ENCODE measurements at places on chromosomes 2 and 18.

DNA sequence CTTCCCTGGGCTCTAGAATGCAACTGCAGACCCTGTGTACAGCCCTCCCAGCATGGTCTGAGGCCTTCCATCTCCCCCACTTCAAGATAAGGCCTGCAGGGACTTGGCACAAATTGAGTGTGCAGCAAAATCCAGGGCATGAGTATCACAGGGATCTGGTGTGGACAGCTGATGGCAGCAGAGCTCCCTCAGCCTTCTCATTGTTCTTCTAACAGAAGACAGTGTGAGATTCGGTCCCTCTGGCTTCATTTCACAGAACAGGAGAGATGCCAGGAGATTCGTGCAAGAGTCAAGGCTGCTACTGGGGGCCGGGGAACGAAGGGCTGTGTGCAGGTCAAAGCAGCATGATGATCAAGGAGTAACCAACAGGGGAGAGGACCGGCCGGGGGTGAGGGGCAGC, 85.8 kb downstream of the UXS1 start:
- no peak for DNase-seq

GRCh38 chr2:68187329-68187728, 29.6 kb downstream of the PNO1 start:
- DNase-seq, result no peak

DNA sequence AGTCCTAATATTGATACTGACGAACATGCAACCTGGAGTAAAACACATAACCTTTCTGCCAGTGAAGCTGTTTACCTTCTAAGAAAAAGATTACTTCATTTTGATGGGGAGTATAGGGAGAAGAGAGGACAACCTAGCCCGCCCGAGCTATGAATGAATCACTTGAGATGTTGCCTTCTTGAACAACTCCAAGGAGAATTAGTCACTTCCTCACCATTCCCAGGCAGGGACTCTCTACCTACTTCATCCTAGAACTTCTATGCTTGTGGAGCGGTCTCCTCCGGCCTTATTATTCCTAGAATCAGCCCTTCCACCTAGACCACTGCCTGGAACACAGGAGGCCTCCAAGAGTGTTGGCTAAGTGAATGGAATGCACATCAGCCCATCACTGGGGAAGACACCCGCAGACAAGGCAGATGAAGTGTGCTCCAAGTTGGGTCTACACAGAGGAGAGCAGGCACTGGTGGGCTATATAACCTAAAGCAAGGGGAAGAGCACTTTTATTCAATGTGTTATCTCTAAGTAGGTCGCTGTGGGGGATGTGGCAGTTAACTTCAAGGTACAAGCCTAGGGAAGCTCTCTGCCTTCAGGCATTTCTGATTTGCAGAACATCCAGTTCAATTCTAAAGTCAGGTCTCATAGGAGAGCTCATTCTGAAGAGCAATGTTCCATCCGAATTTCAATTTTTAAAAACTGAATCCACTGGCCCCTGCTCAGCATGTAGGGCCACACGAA, 57.4 kb downstream of the STK39 start:
- no peak for DNase-seq

GRCh38 chr18:62372156-62372555, 47.0 kb downstream of the TNFRSF11A start:
- no peak for DNase-seq

DNA sequence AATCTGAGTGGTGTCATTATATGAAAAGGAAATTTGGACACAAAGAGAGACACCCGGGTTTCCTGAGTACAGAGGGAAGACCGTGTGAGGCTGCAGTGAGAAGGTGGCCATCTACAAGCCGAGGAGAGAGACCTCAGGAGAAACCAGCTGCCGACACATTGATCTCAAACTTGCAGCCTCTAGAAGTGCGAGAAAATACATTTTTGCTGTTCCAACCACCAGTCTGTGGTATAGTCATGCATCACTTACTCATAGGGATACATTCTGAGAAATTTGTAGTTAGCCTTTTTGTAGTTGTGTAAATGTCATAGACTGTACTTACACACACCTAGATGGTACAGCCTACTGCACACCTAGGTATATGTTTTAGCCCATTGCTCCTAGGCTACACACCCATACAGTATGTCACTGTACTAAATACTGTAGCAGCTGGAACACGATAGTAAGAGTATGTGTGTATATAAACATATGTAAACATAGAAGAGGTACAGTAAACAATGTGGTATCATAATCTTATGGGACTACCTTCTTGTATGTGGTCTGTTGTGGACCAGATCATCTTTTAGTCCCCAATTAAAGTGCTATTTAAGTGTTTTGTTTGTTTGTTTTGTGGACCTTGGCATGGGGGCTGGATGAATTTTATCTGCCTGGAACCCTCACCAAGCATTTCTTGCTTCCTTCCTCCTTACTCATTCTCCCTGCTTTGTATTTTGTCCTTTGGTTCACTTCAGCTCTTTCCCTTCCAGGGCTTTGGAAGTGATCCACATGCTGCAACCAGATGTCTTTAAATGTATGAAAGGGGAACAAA, 38.3 kb upstream of the SESTD1 start:
- no peak for DNase-seq

DNA sequence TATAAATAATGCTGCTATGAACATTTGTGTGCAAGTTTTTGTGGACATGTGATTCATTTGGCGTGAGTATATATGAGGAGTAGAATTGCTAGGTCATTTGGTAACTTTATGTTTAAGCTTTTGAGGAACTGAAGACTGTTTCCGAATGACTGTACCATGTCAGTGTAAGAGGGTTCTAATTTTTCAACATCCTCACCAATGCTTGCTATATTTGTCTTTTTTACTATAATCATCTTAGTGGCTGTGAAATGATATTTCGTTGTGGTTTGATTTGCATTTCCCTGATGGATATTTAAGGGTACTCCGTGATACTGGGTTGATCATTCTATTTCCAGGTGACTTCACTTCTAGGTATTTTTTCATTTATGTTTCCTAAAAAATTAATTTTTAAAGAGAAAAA, 241.1 kb downstream of the BCL2 start:
- DNase-seq, result no peak

DNA sequence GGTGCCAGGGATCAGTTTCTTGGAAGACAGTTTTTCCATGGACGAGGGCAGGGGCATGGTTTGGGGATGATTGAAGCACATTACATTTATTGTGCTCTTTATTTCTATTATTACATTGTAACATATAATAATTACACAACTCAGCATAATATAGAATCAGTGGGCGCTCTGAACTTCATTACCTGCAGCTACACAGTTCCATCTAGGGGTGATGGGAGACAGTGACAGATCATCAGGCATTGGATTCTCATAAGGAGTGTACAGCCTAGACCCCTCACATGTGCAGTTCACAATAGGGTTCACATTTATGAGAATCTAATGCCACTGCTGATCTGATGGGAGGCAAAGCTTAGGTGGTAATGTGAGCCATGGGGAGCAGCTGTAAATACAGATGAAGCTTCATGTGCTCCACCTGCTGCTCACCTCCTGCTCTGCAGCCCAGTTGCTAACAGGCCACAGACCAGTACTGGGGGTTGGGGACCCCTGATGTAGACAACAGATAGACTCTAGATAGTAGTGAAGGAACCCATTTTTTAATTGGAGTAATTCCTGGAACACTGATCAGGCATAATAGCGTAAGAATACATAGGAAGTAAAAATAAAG, 41.5 kb upstream of the MC4R start:
- DNase-seq, result no peak

DNA sequence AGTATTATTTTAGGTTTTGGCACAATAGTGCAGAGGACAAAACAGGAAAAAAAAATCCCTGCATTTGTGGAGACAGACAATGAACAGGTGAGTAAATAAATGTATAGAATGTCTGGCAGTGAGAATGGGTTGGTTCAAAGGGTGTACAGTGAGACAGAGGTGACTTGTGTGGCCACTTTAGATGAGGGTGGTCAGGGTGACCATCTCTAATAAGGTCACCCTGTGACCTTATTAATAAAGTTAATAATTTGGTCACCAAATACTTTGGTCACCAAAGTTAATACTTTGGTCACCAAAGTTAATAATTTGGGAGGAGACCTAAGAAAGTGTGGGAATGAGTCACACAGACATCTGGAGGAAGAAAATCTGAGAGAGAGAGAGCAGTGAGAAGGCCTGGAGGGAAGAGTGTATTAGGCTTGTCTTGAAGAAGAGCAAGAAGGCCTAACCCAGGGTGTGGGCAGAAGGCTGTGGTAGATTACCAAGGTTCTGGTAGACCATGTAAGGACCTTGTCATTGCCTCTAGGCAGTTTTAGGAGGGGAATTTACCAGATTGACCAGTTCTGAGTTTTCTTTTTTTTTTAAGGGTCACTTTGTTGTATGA, 1368.4 kb upstream of the CELF4 start:
- DNase-seq, result no peak

GRCh38 chr18:4068552-4069158, 386.5 kb downstream of the DLGAP1 start:
- no peak for DNase-seq

DNA sequence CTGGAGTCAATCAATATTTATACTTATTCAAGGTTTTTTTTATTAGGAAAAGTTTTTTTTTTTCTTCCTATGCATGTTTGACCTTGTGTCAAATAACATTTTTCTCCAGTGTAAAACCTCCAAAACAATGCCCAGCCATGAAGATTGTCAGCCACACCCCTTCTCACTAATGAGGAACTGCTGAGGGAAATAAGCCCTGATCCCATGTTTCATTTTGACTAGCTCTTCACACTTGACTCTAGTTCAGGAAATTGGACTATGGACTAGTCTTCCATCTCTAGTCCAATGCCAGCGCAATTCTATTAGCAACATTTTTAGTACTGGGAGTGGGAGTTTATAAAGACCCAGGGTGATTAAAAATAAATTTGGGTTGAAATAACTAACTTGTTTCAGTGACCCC, 275.6 kb upstream of the CXCR4 start:
- DNase-seq, result no peak

DNA sequence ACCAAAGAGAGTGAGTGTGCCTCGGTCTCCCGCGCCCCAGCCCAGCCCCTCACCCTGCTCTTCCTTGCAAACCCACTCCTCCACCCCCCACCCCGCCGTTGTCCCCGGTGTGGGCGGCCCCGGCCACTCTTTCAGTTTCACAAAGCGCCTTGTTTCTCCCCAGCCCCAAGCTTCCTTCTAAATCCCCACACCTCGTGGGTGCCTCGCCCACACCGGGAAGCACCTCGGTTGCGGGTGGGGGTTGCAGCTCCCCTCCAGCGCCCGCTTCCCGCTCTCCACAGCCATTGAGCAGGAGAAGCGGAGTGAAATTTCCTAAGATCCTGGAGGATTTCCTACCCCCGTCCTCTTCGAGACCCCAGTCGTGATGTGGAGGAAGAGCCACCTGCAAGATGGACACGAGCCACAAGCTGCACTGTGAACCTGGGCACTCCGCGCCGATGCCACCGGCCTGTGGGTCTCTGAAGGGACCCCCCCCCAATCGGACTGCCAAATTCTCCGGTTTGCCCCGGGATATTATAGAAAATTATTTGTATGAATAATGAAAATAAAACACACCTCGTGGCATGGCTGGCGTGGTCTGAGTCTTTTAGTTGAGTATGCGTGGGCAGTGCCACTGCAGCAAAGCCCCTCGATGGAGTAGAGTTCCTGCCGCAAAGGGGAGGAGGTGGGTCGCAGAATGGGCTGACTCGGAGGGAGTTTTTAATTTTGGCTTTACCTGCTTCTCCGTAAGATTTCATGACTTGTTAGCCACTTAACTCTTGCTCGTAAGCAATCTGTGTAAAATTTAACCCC, 848 bp downstream of the TMSB10 start:
- no peak for DNase-seq

- no peak for DNase-seq
Measured at GRCh38 chr2:108305901-108306300, 17.2 kb downstream of the SULT1C2 start.

DNA sequence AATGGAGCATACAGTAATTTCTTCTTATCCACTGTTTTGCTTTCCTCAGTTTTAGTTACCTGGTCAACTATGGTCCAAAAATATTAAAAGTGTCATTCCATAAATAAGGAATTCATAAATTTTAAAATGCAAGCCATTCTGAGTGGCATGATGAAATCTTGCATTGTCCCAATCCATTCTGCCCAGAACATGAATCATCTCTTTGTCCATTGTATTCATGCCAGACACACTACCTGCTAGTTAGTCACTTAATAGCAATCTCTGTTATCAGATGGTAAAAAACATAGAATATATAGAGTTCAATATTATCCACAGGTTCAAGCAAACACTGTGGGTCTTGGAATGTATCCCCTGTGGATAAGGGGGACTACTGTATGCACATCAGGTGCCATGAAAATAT, 872.2 kb upstream of the NXPH2 start:
- no peak for DNase-seq

- DNase-seq, result no peak
Measured at GRCh38 chr18:8773980-8774379, 68.6 kb downstream of the MTCL1 start.

- no peak for DNase-seq
Measured at GRCh38 chr18:9961041-9961440, 47.2 kb downstream of the VAPA start.

GRCh38 chr2:174683392-174683759, 80.9 kb downstream of the CHRNA1 start:
- no peak for DNase-seq

GRCh38 chr2:10919410-10919770, 7.7 kb downstream of the KCNF1 start:
- no peak for DNase-seq

DNA sequence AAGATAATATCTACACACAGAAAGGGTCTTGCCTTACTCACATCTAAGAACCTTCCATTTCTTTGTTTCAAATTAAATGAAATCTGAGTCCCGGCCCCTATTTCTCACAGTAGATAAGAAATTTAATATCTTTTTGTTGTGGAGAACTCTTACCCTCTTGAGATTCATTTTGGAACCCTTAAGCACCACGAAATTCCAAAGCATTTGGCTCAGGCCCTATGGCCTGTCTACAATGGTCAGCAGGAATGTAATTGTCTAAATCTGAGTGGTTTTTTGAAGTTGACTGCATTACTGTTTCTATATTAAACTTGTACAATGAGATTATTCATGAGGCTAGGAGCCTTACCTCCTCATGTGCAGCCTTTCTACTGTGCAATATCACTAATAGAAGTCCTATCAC, 723.3 kb downstream of the TSN start:
- no peak for DNase-seq

DNA sequence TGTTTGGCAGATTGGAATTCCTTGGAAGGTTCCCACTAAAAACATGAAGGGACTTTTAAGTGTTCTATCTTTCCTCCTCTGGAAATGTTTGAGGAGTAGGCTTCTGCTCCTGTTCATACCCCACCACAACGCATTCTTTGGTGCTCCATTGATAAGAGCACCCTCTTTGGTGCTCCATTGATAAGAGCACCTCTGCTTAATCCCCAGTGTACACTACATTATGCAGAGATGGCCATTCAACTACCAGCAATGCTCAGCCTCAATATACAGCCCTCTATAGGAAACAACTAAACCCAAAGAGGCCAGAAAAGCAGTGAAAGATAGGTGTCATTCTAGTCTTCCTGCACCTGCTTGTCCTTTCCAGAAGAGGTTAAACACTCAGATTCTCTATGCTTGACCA, 1.8 kb upstream of the CHAC2 start:
- DNase-seq, result no peak

Data from NCI-H524 treated with DMSO at 0.1 percent for 48 hours (cell line).